ENCODE measurements at places on chromosomes 4 and X. TPM values are rescaled to one million over a fixed set of nuclear protein-coding genes. Genes with fewer than 3 reads are reported as not detected.

TSPAN6 gene
- total RNA-seq: 0.27 TPM

ELOVL6 gene
- total RNA-seq: 55.0 TPM

RASL11B gene
- total RNA-seq: 0.53 TPM

CHST7 gene
- total RNA-seq: 0.09 TPM

INTU gene
- total RNA-seq: 4.2 TPM

CFAP99 gene
- 0.18 TPM for total RNA-seq

GYPE gene
- total RNA-seq: 36.0 TPM

LRIT3 gene
- total RNA-seq: not detected
